ENCODE measurements at places on chromosomes 5 and 9.

GRCh38 chr9:85653153-85653552, 88.6 kb downstream of the AGTPBP1 start:
- DNase-seq = no peak

- DNase-seq = peak; percentile 60
Observed at GRCh38 chr9:38048316-38048969, 20.6 kb downstream of the SHB start.

DNA sequence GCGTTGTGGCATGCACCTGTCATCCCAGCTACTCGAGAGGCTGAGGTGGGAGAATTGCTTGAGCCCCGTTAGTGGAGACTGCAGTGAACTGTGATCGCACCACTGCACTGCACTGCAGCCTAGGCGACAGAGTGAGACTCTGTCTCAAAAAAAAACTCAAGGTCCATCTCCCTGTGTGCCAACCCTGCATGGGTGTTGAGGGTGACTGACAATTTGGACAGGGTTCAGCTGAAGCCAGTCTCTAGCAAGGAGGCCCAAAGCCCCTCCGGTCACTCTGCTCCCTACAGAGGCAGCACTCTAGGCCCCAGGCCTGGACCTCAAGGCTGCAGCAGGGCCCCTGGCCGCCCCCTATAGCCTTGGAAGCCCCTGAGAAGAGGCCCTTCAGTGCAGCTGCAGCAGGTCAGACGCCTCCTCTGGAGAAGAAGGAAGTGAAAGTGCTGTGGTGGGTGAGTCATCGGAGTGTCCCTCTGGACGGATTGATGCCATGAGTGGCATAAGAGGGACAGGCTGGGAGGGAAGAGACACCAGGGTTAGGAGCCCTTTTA, 39.2 kb upstream of the NEK6 start:
- peak; percentile 79 for DNase-seq

DNA sequence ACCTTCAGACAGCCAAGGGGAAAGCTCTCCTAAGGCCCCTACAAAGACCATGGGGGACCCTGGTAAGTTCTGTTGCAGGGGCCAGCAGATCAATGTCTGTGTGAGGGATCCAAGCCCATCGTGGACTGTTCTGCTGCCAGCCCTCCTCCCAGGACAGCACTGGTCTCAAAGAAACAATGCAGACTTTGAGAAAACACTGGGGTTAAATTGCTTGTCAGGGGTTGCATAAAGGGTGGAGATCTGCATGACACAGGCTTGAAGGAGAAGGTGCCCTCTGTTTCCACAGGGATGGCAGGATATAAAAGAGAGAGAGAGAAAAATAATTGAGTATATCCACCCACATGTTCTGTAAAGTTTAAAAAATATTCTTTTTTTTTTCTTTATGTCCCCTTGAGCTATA, 157.6 kb upstream of the TBC1D2 start:
- DNase-seq = no peak

GRCh38 chr5:142320430-142320738, 4.4 kb downstream of the SPRY4 start:
- no peak for DNase-seq

Measured in AG20443 (cell line).